Vagina (tissue), 2 donors: ENCODE measurements at places on chromosomes 6 and 20. TPM values are rescaled to one million over a fixed set of nuclear protein-coding genes. Genes with fewer than 3 reads are reported as not detected.

- H3K4me1 ChIP-seq, result no peaks in the 10 kb centered on the region
- no peak overlapping the region for H3K27ac ChIP-seq
- no peak overlapping the region for H3K4me3 ChIP-seq
- no peaks in the 10 kb centered on the region for H3K36me3 ChIP-seq
These were observed 174.2 kb upstream of the HDAC2 start for GRCh38 chr6:114144887-114145851.

EFCAB8 gene
- not detected for total RNA-seq

DNA sequence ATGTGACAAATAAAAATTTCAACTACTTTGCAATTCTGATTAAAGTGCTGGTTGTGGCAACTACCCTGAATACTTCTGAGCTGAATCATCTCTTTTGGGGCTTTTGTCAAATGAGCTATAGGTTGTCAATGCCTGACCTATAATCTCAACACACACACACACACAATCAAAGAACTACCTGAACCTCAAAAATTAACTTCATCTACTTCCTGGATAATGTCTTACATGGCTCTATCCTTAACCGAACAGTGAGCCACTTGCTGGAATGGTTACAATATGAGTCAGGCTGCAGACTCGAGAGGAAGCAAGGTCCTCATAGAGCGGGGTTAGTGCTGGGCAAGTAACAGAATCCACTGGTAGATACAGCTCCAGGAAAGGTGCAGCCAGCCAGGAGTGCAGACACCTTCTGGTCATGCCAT lies 70.6 kb upstream of the DST start:
- DNase-seq, result no peak
- no peaks in the 10 kb centered on the region for H3K36me3 ChIP-seq
- H3K4me1 ChIP-seq, result peaks cover 15% of the 10 kb centered on the region
- no peak overlapping the region for H3K4me3 ChIP-seq
- no peak overlapping the region for H3K27ac ChIP-seq
- no peaks in the 10 kb centered on the region for H3K27me3 ChIP-seq

DNA sequence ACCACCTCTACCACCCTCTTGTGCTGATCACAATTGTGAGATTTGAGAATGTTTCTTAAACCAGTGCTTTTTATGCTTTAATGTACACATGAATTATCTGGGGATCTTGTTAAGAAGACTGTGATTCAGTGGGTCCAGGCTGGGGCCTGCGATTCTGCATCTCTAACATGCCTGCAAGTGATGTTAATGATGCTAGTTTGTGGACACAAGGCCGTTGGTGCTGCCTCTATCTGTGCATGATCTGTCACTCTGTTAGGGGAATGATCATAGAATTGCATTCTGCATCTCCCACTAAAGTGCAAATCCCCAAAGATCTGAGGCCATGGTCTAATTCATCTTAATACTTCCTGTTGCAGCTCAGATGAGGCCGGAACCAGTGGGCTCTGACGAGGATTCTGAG lies 746.5 kb downstream of the PTPRT start:
- H3K36me3 ChIP-seq, result no peaks in the 10 kb centered on the region
- DNase-seq, result no peak
- no peak overlapping the region for H3K4me3 ChIP-seq
- H3K4me1 ChIP-seq, result peaks cover 14% of the 10 kb centered on the region

DNA sequence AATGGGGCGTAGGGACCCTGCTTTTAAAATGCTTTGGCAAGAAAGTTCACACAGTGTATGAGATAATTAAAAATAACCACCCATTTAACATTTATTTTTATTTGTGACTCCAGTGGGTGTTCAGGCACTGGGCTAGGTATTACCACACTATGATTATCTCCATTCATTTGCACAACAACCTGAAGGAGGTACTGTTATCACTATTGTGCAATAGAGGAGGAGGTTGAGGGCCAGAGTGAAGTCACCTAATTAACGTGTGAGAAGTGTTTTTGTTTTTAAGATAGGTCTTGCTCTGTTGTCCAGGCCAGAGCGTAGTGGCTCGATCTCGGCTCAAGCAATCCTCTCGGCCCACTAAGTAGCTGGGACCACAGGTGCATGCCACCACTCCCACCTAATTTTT lies 29.2 kb downstream of the MAK start:
- H3K36me3 ChIP-seq, result no peaks in the 10 kb centered on the region
- H3K4me3 ChIP-seq, result no peak overlapping the region
- DNase-seq, result no peak
- no peaks in the 10 kb centered on the region for H3K4me1 ChIP-seq
